ENCODE measurements at places on chromosomes 11 and 22.

- peak; percentile 49 for DNase-seq
Measured at GRCh38 chr22:38412435-38413084, 42.4 kb downstream of the KCNJ4 start.

DNA sequence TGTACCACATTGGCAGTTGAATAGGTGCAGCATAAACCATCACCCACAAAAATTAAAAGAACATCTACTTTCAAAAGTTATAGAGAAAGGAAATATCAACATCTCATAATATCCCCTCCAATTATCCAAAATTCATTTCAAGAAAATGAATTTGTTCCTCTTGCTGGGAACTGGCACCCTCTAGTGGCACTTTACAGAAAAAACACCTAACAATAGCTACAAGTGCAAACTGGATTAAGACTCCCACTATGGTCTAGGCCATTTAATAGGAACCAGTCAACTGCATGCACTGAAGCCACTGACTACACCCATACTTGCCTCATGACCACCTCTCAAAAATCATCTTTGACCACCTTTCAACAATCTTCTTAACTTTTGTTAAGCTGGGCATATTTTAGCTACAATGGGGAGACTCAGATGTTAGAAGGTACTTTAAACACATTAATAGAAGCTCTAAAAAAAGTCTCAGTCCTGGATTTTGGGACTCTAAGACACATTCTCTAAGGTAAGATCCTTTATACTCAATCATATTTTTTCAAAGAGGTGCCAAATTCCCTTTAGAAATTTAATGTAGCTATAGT lies 17.3 kb downstream of the TRAF6 start:
- peak; percentile 72 for DNase-seq

- no peak for DNase-seq
Measured at GRCh38 chr11:10982704-10983510, 125.1 kb upstream of the ZBED5 start.

DNA sequence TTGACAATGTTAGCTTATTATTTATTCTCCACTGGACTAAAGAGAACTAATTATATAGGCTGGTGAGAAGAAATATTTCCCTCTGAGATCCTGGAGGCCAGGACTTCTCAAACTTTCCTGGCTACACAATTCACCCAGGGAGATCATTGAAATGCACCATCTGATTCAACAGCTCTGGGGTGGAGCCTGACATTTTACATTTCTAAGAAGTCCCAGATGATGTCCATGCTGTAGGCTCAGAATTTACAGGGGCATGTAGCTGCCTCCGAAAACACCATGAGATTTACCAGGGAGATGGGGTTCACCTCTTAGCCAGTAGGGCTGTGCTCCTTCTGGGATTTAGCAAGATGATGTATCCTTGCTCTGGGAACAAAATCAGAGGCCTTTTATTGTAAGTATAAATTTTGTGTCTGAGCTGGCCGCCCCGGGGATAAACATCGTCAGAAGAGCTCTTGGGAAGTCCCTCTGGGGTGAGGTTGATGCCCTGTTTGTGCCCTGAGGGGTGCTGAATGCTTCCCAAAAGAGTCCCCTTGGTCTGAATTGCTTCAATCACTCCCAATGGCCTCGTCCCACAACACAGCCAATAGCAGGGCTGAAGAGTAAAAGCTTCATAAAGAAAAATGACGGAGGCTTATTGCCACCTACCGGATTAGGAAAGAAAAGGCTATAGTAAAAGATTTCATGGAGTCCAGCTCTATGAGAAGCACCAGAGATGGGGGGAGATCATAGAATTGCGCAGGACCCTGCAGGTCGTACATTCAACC lies 33.4 kb upstream of the API5 start:
- peak; percentile 79 for DNase-seq

DNA sequence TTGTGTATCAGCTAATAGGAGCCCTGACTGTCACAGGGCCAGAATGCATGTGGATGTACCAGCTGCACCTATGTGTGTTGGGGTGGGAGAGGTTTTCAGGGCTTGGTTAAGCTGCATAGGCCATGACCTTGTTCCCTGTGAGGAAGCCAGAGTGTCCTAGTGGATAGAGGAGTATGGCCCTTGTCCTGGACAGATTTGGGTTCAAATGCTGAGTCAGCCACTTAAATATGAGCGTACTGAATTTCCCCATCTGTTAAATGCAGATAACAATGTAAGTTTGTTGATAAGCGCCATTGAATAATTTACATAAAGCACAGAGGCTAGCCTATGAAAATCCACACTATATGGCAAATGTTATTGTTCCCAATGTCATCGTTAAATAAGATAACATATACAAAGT lies 74.4 kb downstream of the PANX1 start:
- no peak for DNase-seq

DNA sequence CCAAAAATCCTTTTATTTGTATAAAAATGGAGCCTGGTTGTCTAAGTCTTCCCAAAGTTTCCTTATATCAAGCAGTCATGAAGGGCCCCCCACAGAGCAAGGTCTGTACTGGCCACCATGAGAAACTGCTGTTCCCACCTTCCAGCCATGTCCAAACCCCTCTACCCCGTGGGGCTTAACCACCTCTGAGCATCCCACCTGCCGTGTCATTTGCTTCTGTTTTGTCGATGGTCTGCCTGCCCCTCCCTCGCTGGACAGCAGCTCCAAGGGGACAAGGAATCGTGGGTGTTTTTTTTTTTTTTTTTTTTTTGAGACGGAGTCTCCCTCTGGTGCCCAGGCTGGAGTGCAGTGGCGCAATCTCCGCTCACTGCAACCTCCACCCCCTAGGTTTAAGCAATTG lies 11.1 kb upstream of the ANO1 start:
- no peak for DNase-seq

DNA sequence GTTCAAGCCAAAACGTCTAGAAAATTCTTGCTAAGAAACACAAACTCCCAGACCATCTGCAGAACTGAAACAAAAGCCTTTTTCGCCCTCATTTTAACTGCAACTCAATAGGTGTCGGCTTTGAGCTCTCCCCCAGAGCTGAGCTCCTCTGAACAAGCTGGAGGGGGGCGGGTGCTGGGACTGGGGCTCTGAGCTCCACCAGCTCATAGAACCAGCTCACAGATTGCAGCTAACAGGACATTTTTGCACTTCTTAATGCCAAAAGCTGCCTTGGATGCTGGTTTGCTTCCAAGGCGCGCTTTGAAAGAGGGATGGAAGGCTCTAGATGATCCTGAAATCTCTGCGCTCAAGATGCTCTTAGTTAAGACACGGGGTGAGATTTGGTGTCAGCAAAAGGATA lies 6.0 kb upstream of the YWHAH start:
- DNase-seq = no peak

Data from T47D (cell line).